Breast epithelium (tissue), 4 donors: ENCODE measurements at places on chromosomes 3 and 15.

- peak overlapping the region; percentile 53 for H3K27ac ChIP-seq
- no peaks in the 10 kb centered on the region for H3K36me3 ChIP-seq
- no peaks in the 10 kb centered on the region for H3K27me3 ChIP-seq
- H3K4me1 ChIP-seq: no peaks in the 10 kb centered on the region
- H3K4me3 ChIP-seq: no peak overlapping the region
Observed at GRCh38 chr15:39127925-39128617, 452.8 kb upstream of the THBS1 start.

DNA sequence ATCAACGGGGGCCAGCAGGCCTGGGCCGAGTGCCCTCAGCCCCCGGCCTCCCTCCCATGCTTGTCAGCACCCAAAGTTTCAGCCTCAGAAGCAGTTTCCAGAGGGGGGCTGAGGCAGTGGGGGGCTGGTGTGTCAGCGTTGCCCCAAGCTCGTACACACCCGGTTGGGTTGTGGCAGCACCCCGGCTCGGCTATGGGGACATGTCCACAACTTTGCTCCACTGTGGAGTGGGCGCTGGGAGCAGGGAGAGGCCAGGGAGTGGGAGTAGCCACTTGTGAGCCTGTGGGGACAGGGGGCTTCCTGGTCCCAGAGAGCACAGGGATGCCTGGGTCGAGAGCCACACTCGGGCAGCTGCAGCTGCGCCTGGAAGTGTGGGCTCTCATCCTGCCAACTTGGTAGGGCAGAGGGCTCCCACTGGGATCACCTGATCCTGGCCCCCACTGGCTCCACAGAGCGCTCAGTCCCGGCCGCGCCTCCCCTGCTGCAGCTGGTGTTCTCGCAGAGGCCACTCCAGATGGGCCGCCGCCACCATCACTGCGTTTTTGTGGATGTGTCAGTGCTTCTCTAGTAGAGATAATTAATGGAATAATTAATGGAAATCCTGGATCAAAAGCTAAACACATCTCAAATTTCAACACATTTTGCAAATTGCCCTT lies 75.1 kb downstream of the NR1D2 start:
- no peaks in the 10 kb centered on the region for H3K4me1 ChIP-seq
- no peak overlapping the region for H3K4me3 ChIP-seq
- DNase-seq: no peak
- no peaks in the 10 kb centered on the region for H3K36me3 ChIP-seq
- H3K27me3 ChIP-seq: no peaks in the 10 kb centered on the region

- peaks cover under 1% of the 10 kb centered on the region for H3K4me1 ChIP-seq
- no peak overlapping the region for H3K27ac ChIP-seq
- no peaks in the 10 kb centered on the region for H3K36me3 ChIP-seq
- DNase-seq: no peak
- no peaks in the 10 kb centered on the region for H3K27me3 ChIP-seq
Observed at GRCh38 chr15:68328443-68328842, 50.9 kb downstream of the FEM1B start.

GRCh38 chr3:16304061-16305010 lies 39.3 kb downstream of the OXNAD1 start:
- H3K27ac ChIP-seq: no peak overlapping the region
- no peaks in the 10 kb centered on the region for H3K4me1 ChIP-seq
- H3K36me3 ChIP-seq: no peaks in the 10 kb centered on the region
- no peaks in the 10 kb centered on the region for H3K27me3 ChIP-seq
- no peak overlapping the region for H3K4me3 ChIP-seq
- DNase-seq: no peak

- H3K27ac ChIP-seq: peak overlapping the region; percentile 18
- DNase-seq: no peak
- no peaks in the 10 kb centered on the region for H3K27me3 ChIP-seq
Observed at GRCh38 chr3:15283702-15284101, 48.7 kb downstream of the SH3BP5 start.

DNA sequence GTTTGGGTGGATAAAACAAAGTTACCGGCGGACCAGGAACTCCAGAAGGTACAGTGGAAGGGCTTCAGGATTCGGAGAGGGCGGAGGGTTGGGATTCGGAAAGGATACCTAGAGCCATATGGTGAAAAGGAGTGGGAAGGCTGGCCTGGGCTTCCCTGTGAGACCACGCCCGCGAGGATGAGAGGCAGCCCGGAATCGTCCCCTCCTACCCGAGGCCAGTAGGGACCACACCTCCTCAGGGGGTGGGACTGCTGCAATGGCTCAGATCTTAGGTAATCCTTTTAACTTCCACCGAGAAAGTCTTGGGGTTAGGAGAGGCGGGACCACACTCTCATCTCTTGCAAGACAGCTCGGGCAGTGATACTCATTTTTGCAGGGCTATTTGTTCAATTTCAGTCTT lies 511.3 kb downstream of the OCA2 start:
- no peak overlapping the region for H3K27ac ChIP-seq
- H3K4me3 ChIP-seq: no peak overlapping the region
- no peaks in the 10 kb centered on the region for H3K4me1 ChIP-seq
- no peaks in the 10 kb centered on the region for H3K27me3 ChIP-seq

- no peaks in the 10 kb centered on the region for H3K4me1 ChIP-seq
- H3K27ac ChIP-seq: no peak overlapping the region
- H3K27me3 ChIP-seq: no peaks in the 10 kb centered on the region
- no peak overlapping the region for H3K4me3 ChIP-seq
Observed at GRCh38 chr3:59304296-59304695, 254.5 kb upstream of the CFAP20DC start.

- H3K27me3 ChIP-seq: no peaks in the 10 kb centered on the region
- no peak for DNase-seq
- no peak overlapping the region for H3K27ac ChIP-seq
- H3K4me3 ChIP-seq: no peak overlapping the region
- no peaks in the 10 kb centered on the region for H3K36me3 ChIP-seq
Observed at GRCh38 chr3:185988080-185988815, 50.4 kb upstream of the TRA2B start.

GRCh38 chr3:25441234-25441856 lies 13.3 kb downstream of the RARB start:
- H3K4me1 ChIP-seq: no peaks in the 10 kb centered on the region
- no peak overlapping the region for H3K4me3 ChIP-seq
- no peaks in the 10 kb centered on the region for H3K27me3 ChIP-seq

DNA sequence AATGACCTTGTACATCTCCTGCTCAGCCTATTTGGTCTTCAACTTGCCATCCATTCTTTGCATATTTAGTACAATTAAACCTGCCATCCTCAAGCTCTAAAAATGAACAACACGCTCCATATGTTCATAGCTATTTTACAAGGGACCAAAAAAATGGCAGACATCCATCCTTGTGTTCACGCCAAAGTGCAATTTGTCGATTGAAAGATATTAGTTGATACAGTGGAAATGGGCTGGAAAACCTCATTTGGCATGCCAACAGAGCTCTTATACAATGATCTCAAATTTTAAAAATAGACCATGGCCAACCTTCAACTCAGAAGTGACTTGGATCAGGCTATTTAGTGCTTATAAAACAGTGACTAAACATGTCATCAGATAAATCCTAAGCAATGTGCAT lies 413.6 kb upstream of the ARL6 start:
- no peaks in the 10 kb centered on the region for H3K36me3 ChIP-seq
- DNase-seq: no peak
- no peak overlapping the region for H3K4me3 ChIP-seq
- no peak overlapping the region for H3K27ac ChIP-seq
- H3K27me3 ChIP-seq: no peaks in the 10 kb centered on the region

DNA sequence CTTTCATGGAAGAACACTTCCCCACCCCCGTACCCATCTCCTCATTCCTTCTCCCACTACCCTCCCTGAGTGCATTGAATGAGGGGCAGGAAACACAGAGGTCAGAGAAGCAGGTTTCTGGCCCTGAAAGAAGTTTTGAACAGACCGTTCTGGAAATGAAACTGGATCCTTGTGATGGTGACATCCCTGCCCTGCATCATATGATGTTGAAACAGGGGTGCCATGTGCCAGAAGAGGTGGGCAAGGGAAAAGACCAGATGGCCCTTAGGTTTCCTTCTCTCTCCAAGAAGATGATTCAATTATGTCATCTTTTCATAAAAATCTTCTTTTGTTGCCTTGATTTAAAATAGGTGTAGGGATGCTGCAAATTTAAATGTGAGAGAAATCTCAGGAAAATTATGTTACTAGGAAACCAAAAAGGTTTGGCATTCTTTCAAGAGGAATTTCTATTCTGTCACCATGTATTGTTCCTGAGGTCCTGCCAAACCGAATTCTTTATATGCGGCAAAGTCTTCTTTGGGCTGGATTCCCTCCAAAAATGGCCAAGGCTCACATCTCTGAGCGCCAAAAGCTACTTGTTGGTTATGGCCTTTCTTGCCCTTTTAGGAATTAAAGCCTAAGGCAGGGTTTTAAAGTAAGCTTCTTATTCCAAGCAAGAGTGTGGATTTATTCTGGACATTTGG lies 19.9 kb upstream of the TNFAIP8L3 start:
- DNase-seq: no peak
- no peak overlapping the region for H3K4me3 ChIP-seq
- peak overlapping the region; percentile 7 for H3K27ac ChIP-seq
- no peaks in the 10 kb centered on the region for H3K27me3 ChIP-seq

DNA sequence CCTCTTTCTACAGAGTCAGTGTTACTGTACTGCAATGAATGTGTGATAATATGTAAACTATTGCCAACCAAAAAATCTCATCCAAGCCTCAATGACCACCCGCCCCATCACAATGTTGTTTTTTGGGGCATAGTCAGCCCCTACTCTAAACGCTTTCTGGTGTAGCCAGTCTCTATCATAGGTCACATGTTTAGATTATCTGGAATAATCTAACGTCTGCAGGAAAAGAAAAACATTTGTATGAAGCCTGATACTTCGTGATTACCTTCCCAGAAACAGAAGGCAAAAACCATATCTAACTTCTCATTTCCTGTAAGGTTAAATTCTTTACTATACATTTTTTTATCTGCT lies 1331.8 kb upstream of the GBE1 start:
- no peak overlapping the region for H3K27ac ChIP-seq
- H3K27me3 ChIP-seq: no peaks in the 10 kb centered on the region
- H3K4me3 ChIP-seq: no peak overlapping the region
- H3K36me3 ChIP-seq: no peaks in the 10 kb centered on the region

DNA sequence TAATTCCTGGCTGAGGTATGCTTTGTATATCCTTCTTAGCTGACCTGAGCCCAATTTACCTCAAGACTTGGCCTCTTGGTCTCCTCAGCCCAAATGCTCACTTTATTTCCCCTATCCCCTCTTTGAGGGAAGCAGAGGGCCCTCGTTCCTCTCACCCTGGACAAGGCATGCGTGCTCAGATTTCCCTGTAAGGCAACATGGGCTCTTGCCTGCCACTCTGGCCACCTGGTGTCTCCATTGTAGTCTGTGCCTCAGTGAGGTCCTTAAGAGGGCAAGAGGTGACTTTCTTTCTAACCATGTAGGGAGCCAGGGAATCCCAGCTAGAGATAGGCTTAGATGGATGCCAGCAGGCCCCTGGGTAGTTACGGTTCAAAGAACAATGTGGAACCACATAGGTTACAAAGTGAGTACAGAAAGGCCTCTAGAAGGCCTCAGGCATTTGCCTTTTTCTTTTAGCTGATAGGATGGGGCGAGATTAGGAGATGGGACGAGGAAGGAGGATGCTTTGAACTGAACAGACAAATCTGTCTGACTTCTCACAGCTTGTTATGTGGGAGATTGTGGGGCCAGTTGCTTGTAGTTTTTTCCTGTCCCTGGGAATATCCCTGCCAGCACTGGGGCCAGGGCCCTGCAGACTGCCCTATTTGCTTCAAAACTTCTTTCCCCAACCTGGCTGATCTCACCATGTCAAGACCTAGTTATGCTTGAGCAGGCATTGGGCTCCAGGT lies 1.1 kb upstream of the INTS14 start:
- no peaks in the 10 kb centered on the region for H3K36me3 ChIP-seq
- no peak for DNase-seq
- peak overlapping the region; percentile 97 for H3K27ac ChIP-seq
- no peaks in the 10 kb centered on the region for H3K4me1 ChIP-seq
- H3K27me3 ChIP-seq: no peaks in the 10 kb centered on the region

GRCh38 chr15:29874977-29875376 lies 52.7 kb upstream of the TJP1 start:
- H3K27ac ChIP-seq: no peak overlapping the region
- H3K4me3 ChIP-seq: no peak overlapping the region
- H3K27me3 ChIP-seq: no peaks in the 10 kb centered on the region
- DNase-seq: no peak
- no peaks in the 10 kb centered on the region for H3K4me1 ChIP-seq

GRCh38 chr3:149964291-149964690 lies 6.4 kb downstream of the PFN2 start:
- no peaks in the 10 kb centered on the region for H3K4me1 ChIP-seq
- H3K4me3 ChIP-seq: no peak overlapping the region
- no peak for DNase-seq
- H3K27ac ChIP-seq: no peak overlapping the region
- H3K36me3 ChIP-seq: no peaks in the 10 kb centered on the region
- no peaks in the 10 kb centered on the region for H3K27me3 ChIP-seq

DNA sequence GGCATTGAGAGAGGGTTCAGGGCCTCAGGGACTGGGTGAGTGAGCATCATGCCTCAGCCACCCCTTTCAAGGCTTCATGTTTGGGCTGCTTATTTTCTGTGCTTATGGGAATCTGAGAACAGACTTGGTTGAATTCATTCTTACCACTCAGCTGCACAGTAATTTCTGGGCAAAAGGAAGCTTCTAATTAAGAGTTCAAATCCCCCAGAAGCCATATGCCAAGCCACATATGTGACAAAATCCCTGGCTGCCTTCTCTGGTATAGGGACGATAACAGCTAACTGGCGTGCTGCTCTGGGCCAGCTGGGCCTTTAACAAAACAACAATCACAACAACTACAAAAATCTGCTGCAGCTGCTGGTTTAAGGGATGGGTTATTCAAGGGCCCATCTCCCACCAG lies 181.0 kb upstream of the ANKRD28 start:
- H3K36me3 ChIP-seq: no peaks in the 10 kb centered on the region
- H3K27ac ChIP-seq: no peak overlapping the region
- no peak for DNase-seq

- DNase-seq: no peak
- H3K27ac ChIP-seq: no peak overlapping the region
- no peaks in the 10 kb centered on the region for H3K27me3 ChIP-seq
- H3K4me1 ChIP-seq: no peaks in the 10 kb centered on the region
- H3K36me3 ChIP-seq: no peaks in the 10 kb centered on the region
Observed at GRCh38 chr3:125684199-125684598, 88.9 kb upstream of the OSBPL11 start.

GRCh38 chr3:111856501-111856900 lies 2.6 kb upstream of the PHLDB2 start:
- no peaks in the 10 kb centered on the region for H3K36me3 ChIP-seq
- no peak for DNase-seq
- no peak overlapping the region for H3K27ac ChIP-seq
- H3K4me3 ChIP-seq: no peak overlapping the region
